ENCODE measurements at places on chromosomes 5 and 9. TPM values are rescaled to one million over a fixed set of nuclear protein-coding genes. Genes with fewer than 3 reads are reported as not detected.

The ASPN gene
- not detected for total RNA-seq

The ANGPTL2 gene
- total RNA-seq, result 0.17 TPM

The TTC16 gene
- 0.10 TPM for total RNA-seq

The OBP2B gene
- not detected for total RNA-seq

The CSF1R gene
- total RNA-seq, result not detected

The SLC35A4 gene
- total RNA-seq, result 85.2 TPM

The GABRA1 gene
- not detected for total RNA-seq

The C5orf52 gene
- not detected for total RNA-seq

The SPINK4 gene
- not detected for total RNA-seq

The OR1Q1 gene
- total RNA-seq, result not detected

The ANKRD31 gene
- total RNA-seq, result 0.25 TPM

DNA sequence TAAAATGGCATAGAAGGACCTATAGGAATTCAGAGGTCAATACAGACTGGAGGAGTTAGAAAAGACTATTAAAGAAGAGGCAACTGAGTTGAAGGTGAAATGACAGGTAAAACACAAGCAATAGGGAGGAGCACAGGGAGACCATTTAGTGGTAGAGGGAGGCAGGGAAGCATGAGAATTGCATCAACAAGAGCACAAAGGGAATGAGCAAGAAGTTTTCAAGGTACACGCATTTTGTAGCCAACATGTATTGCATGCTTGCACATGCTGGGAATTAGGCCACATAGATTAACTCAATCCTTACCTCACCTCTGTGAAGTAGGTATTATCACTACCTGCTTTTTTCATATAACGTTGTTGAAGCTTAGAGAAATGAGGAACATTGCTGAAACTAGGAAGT lies 42.3 kb downstream of the PLPP1 start:
- no peak for DNase-seq

DNA sequence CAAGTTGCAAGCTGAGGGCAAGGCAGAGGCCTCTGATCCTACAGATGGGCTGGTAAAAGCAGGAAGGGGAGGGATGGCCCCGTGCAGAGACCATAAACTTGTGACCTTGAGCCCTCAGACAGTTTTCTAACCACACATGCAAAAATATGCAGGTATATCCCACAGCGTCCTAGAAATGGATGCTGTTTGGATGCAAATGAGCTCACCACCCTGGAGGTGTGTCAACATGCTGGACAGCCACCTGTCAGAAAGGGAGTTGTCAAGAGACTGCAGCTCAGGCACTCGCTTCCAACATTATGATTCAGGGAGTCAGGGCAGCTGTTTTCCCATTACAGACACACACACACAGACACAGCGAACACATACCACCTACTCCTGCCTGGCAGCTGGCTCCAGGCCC lies 97.3 kb upstream of the PANK3 start:
- no peak for DNase-seq

DNA sequence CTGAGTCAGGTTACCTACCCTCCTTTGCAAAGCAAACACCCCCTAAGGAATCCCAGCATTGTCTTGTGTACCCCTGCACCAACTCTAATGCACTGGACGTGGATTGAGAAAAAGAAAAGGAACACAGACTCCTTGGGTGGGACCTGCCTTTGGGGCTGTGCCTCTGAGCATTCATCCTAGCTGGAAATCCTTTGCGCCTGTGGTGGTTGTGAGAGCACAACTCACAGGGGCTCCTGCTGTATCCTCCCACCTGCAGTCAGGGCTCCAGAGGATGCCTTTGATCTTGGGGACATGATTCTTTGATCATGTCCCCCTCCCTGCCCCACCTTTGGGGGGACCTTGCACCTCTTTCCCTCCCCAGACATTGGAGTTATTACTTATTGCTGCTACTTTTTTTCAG lies 338.5 kb downstream of the GADD45G start:
- DNase-seq, result no peak

DNA sequence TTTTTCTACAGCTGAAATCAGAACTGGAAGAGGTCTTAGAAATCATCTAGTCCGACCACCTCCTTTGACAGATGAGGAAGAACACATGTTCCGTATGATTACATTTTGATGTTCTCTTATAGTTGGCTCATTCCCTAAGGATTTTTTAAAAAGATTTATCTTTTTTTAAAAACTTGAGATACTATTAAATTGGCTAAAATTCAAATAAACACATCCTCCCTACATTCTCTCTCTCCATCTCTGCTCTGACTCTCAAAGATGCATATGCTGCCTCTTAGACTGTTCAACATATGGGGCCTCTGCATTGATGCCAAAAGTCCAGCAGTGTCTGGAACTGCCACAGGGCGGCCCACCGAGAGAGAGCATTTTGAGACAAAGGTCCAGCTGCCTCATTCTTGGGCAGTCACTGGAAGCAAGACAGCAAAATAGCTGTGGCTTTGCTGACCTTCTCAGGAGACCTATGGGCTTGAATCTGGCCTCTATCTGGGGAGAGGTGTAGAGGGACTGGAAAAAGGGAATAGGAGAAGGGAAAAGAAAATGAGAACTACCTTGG lies 12.8 kb upstream of the TSSK1B start:
- no peak for DNase-seq

DNA sequence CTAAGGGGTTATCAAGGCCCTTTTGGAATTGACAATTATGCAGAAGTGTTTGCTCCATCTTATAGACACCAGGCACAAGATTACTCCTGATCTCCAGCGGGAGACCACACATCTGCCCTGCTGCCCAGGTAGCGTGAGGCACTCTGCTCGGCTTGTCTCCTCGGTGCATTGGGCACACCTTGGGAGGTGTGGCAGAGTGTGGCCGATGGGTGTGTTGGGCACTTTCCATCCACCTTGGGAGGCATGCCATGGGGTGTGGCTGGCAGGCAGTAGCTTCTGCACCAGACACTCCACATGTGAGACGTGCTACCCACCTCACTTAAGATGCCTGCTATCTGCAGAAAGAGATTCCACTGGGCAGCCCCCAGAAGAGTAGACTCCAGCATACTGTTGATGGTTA lies 54.1 kb downstream of the GADD45G start:
- DNase-seq, result no peak

DNA sequence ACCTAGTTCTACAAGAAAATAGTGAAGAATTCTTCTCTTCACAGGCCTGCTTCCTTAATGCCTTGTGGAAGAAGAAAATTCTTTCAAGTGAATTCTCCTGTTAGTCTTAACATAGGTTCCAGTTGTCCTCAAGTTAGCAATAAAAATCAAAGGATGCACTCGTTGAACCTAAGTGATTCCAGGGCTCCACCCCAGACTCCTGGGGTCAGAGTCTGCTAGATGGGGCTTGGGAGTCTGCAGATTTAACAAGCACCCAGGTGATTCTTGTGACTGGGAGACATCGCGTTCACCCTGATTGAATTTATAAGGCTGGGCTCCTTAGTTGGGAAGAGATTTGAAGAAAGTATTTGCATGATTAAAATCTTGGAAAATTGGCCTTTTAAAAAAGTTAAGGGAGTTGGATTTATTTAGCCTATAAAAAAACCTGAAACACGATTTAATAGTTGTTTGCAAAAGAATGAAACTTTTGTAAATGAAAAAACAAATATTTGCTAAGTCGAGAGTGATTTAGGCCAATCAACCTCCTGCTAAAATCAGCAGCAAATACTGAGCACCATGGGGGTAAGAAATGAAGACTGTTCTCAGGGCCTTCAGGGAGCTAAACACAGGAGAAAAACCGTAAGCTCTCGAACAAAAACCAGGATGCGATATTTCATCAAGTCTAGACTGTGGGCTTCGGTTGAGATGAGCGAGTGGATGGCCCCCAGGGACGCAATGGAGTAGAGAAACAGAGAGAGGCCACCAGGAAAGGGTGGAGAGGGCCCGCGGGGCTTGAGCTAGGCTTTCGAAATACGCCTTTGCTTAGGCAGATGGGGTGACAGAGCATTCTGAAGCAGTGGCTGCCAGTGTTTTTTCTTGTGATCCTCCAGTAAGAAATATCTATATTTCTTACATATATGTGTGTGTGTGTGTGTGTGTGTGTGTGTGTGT lies 86.9 kb upstream of the TTC23L start:
- no peak for DNase-seq

GRCh38 chr9:134889386-134890154 lies 9.0 kb downstream of the FCN2 start:
- no peak for DNase-seq

DNA sequence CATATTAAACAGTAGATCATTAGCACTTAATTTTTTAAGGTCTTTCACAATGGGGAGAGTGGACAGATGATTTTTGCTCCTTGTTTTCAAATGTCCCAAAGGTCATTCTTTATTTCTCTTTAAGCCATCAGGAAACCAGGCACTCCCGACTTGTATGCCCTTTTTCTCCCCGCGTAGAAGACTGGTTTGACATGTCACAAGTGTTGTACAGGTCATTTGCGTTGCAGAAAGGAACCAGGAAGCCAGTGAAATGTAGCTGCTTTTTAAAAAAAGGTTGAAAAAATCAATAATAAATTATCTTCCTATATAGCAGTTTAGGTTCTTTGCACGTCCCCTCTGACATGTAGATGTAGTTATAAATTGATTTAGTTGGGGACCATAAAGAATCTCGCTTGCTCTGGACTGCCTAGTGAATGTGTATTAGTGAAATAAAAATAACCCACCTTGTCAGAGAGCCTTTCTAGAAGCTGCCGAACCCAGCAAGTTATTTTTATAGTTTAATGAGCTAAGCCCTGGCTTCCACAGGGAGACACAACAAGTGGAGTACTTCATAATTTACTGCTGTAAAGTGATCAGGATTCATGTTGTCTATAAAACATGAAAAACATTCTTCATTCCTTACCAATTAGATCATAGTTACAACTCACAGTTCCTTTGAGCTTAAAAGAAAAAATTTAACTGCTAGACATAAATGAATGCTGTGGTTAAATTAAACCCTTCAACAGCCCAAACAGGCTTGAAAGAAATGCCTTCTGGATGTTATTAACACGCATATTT lies 404.6 kb downstream of the CSNK1G3 start:
- DNase-seq, result peak; percentile 97

GRCh38 chr5:54991416-54991815 lies 6.0 kb upstream of the ESM1 start:
- no peak for DNase-seq

- DNase-seq, result peak; percentile 18
Measured at GRCh38 chr5:141742866-141743851, 61.1 kb upstream of the ARAP3 start.

- DNase-seq, result no peak
Measured at GRCh38 chr5:148509893-148510292, 126.1 kb downstream of the FBXO38 start.

- DNase-seq, result no peak
Measured at GRCh38 chr5:55638051-55638450, 74.1 kb downstream of the SLC38A9 start.

DNA sequence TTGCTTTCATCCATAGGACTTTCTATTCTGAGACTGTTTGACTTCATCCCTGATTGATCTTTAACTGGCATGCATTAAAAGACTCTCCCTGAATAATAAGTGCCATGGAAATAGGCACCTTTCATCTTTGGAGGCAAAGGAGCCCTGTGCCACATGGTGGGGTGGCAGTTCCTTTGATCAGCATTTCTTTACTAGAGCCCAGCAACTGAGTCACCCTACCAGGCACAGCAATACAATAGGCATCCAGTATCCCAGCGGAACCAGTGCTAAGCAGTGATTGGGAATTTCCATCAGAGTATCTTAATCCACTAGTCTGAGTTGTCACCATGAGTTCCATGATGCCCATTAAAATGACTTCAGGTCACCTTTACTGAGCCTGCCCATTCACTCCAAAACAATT lies 476.1 kb upstream of the MPDZ start:
- peak; percentile 68 for DNase-seq

- no peak for DNase-seq
Measured at GRCh38 chr5:143155455-143155854, 248.0 kb downstream of the NR3C1 start.

- DNase-seq, result no peak
Measured at GRCh38 chr5:140842798-140843733, 2.1 kb downstream of the PCDHA8 start.

- DNase-seq, result no peak
Measured at GRCh38 chr9:17622141-17622540, 43.3 kb downstream of the SH3GL2 start.

- peak; percentile 44 for DNase-seq
Measured at GRCh38 chr9:123058834-123059233, 25.4 kb downstream of the GPR21 start.

DNA sequence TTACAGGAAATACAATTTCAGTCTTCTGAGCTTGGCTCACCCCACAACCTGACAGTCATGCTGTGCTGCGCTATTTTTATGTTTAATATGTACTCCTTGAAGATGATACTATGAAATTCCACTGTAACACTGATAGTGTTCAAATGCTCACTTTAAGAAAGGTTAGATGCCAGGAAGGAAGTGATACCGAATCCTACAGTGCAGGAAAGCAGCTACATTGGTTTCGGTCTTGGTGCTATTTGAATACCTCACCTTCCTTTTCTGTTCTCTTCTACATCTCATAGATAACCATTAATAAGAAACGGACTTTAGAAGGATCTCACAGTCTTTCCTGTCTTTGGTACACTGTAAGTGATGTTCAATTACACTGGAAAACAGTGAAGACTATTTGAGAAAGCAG lies 117.6 kb downstream of the SEMA5A start:
- DNase-seq, result no peak

DNA sequence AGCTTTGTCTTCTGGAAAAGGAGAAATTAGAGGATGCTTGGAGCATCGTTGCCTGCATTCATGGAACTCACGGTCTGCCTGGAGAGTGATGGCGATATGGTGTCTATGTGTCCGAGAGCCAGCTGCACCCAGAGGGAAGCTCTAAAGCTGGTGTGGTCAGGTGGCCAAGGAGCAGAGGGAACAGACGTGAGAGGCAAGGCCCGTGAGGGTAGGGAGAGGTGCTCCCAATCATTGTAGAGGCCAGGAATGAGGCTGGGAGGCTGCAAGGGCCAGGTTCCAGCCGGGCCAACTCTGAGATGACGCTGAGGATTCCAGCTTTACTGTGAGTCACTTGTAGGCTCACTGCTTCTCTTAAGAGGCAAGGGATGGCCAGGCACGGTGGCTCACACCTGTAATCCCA lies 7.6 kb downstream of the FGD3 start:
- no peak for DNase-seq

GRCh38 chr9:138101444-138102234 lies 224.1 kb downstream of the CACNA1B start:
- no peak for DNase-seq

DNA sequence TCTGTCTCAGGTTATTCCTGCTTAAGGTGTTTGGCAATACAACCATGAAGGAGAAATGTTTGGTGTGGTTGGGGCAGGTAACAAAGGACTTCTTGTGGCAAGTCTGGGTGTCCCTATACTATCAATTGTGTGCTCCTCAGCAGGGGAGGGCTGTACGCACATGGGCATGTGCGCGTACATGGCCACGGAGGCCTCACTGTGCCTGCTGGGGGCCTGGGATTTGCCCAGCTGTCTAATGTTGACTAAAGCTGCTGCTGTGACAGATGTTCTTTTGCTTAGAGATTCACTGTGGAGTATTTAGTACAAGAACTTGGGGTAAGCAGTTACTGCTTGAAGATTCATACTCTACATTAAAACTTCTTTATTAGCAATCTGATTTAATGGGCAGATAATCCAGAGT lies 97.5 kb downstream of the HSPA4 start:
- DNase-seq, result no peak

DNA sequence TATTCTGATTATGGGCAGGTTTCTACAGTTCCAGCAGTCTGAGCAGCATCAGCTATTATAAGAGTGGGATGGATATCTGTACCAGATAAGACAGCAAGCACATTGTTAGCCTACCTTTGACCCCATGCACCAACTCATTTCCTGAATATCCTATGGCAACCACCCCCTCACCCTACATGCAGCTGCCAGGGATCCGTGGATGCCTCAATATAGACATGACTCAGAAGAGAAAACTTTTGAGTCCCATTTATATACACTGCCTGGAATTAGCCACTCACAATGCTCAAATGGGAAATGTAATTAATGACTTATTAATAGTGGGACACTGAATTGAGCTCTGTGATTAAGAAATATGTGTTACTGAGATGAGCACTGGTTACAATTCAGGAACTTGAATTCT lies 124.4 kb downstream of the SSBP2 start:
- DNase-seq, result peak; percentile 89

All from renal cortical epithelial cell (primary cell).